GM12864 (cell line): ENCODE measurements at places on chromosomes 5 and 9.

DNA sequence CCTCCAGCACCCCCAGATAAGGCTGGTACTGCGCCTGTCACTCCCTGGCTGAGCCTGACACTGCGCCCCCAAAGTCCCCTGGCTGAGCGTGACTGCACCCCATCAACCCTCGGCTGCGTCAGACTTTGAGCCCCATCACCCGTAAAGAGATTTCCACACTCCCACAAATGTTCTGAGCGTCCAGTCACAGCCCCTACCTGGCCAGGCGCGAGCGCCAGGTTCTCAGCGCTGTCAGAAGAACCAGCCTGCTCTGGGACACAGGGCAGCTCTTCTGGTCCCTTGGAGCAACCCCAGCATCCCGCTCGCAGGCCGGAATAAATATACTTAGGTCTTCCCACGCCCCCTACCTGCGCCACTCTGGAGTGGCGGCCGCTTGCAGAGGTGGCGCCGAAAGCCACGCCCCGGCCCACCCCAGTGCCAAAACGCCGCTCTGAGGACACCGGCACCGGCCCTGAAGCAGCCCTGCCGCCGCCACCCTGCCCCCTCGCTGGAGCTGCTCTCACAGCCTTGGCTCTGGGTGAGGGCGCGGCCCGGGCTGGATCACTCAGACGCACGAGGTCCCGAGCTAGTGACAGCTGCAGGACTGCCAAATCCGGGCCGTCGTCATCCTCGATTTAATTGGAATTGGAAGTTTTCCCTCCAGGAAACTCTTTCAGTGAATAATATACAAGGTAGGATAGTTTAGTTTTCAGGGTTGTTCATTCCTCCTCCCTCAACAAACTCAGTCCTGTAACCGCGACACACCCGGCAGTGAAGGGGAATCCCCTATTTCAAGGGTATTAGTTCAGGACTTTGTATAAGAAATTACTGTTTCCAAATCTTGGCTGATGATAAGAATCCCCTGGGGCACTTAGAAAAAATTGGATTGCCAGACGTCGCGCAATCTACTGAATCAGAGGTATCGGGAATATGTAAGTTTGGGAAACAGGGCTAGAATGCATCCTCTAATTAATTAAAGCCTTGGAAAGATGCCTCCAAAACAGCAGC, 1.2 kb upstream of the CEMIP2 start:
- DNase-seq, result no peak

DNA sequence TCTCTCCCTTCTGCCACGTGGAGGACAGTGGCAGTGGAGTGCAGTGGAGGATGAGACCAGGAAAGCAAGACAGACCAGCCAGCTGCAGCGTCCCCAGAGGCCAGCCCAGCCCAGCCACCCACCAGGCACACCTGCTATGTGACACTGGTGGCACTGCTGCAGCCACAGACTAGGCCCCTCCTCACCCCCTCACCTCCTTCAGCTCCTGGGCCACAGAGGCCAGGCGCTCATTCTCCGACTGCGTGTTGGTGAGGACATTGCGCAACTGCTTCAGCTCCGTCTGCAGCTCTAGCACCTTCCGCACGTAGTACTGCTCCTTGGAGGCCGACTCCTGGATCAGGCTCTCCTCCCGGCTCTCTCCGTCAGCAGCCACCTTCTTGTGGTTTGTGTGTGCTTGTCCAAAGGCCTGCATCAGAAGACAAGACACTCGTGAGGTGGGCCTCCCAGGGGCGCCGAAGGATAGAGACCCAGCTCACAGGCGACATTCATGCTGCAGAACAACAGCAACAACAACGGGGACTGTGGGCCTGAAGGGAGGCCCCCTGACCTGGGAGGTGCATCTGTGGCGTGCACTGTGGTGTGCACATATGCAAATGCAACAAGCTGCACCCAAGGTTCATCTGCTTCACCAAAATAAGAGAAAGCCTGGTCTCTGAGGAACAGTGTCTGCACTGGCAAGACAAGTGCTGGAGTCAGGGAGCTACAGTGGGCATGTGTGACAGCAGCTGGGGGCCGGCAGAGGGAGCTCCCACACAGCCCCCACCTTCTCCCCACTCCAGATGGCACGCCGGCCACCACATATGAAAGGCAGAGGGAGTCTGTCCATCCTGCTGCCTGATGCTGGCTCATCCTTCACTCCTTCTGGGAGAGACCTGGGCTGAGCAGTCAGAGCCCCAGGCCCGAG, 35.5 kb downstream of the BICD2 start:
- DNase-seq, result no peak

GRCh38 chr5:87400305-87400899, 12.3 kb downstream of the CCNH start:
- DNase-seq, result no peak

GRCh38 chr5:119049824-119050449, 20.9 kb upstream of the DMXL1 start:
- DNase-seq, result no peak

- no peak for DNase-seq
Measured at GRCh38 chr9:120742951-120743416, 28.7 kb upstream of the MEGF9 start.

DNA sequence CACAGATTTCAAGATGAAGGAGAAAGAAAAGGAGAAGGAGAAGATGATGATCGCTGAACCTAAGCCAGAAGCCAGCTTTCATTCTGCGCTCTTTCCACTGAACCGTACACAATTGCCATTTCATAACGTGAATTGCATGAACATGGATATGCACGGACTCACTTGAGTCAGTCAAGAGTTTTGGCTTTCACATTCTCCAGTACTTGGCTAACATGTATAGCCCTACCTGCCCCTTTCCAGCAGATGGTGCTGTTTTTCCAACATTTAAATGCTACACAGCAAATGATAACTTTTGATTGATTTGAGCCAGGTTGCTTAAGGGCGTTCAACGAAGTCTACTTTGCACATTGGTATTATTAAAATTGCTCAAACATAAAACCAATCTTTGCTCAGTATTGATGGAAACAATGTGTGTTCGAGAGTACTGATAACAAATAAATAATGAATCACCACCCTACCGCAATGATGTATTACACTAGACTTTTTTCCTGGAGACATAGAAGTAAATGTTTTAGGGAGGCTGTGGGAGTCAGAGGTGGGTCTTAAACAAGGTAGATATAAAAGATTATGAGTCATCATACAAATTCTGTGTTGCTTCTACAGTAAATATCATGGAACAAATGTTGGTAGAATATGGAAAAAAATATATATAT, 196.4 kb downstream of the TRPM3 start:
- peak; percentile 5 for DNase-seq

DNA sequence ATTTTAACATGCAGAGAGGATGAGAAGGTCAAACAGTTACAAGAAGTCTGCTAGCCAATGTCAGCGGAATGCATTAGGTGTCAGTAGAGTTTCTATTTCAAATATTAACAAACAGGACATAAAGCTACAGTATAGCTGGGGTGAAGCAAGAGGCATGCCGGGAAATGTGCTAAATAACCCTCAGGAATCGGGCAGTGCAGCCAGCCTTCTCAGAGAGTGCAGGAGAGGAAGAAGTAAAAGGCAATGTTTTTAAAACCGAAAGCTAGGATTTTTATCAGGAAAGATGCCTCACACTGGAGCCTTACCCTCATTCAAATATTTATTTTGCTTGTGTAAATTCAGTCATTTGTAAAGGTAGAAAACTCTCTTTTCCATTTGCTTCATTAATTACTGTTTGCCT, 59.1 kb upstream of the SH3GL2 start:
- no peak for DNase-seq

- no peak for DNase-seq
Measured at GRCh38 chr5:16568875-16569580, 47.8 kb downstream of the RETREG1 start.

DNA sequence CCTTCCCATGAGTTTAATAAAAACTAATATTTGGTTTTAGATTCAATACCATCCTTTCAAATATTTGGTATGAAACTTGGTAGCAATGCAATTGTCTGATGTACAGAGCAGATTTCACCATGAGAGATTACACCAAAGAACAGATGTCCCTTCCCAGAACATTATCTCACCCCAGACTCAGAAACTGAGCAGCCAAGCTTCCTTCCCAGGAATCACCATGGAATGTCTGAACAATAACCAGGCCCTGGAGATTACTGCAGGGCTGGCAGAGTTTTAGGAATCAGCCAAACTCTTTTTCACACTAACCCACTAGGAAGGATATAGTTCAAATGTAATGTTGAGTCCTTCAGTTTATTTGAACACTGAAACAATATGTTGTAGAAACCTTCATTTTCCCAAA, 23.9 kb downstream of the CLTA start:
- DNase-seq, result no peak

- no peak for DNase-seq
Measured at GRCh38 chr9:133453651-133454050, 6.1 kb upstream of the CACFD1 start.

DNA sequence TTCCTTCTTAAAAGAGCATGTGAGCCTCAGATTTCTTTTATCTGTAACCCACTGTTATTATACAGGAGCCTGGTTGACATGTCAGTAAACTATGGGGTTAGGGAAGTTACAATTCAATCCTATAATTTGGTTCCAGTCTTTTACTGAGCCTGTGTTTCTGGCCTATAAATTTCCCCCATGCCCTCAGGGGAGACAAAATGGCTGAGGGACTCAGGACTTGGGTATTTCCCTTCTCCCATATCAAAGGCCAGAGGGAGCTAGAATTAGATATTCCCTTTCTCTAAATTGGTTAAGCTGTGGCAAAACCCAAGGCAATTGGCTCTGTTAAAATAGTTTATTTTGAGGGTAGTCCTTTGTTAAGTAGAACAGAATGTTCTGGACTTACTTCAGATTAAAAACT, 823.2 kb downstream of the TLE1 start:
- DNase-seq, result no peak

- DNase-seq, result no peak
Measured at GRCh38 chr5:172776235-172776594, 5.2 kb upstream of the DUSP1 start.

DNA sequence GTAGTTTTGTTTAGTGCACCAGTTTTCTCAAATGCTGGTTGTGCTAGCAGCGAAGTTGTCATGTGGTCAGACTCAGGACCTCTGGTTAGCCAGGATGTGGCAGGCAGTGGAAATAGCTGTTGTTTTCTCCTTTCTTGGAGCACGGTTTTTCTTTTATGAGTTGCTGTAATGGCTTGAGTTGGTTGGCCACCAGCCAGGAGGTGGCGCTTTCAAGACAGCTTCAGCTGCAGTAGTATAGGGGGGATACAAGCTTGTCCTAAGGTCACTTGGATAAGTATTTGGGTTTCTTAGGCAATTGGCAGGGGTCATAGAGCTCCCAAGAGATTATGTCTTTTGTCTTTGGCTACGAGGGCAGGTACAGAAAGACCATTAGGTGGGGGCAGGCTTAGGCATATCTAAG, 274.2 kb upstream of the TARS1 start:
- DNase-seq, result no peak
